Heart left ventricle (tissue), 16 donors: ENCODE measurements at places on chromosomes 3 and 15. TPM values are rescaled to one million over a fixed set of nuclear protein-coding genes. Genes with fewer than 3 reads are reported as not detected.

TMEM42 gene
- total RNA-seq = 13.0 TPM

DAZL gene
- total RNA-seq = not detected

GPR27 gene
- total RNA-seq = 6.7 TPM

CFAP91 gene
- total RNA-seq = 0.62 TPM

LRRC15 gene
- total RNA-seq = 0.12 TPM

CCR9 gene
- total RNA-seq = not detected

RTP4 gene
- total RNA-seq = 2.3 TPM

- no peaks in the 10 kb centered on the region for H3K4me1 ChIP-seq
- H3K4me3 ChIP-seq = no peak overlapping the region
- no peaks in the 10 kb centered on the region for H3K27me3 ChIP-seq
Observed at GRCh38 chr15:28914483-28915023, 28.8 kb downstream of the APBA2 start.

- no peaks in the 10 kb centered on the region for H3K27me3 ChIP-seq
- no peak overlapping the region for H3K4me3 ChIP-seq
- H3K27ac ChIP-seq = no peak overlapping the region
- H3K36me3 ChIP-seq = no peaks in the 10 kb centered on the region
- DNase-seq = no peak
Observed at GRCh38 chr3:104561324-104561723, 805.4 kb upstream of the ALCAM start.

- H3K27me3 ChIP-seq = no peaks in the 10 kb centered on the region
- DNase-seq = no peak
- H3K4me1 ChIP-seq = no peaks in the 10 kb centered on the region
Observed at GRCh38 chr3:76841747-76842146, 198.2 kb upstream of the ROBO2 start.

- no peaks in the 10 kb centered on the region for H3K27me3 ChIP-seq
- peak overlapping the region; percentile 86 for H3K4me3 ChIP-seq
- peak overlapping the region; percentile 99 for H3K27ac ChIP-seq
- no peak for DNase-seq
- H3K4me1 ChIP-seq = peaks cover 24% of the 10 kb centered on the region
Observed at GRCh38 chr3:170180079-170180907, 1.2 kb downstream of the PHC3 start.

DNA sequence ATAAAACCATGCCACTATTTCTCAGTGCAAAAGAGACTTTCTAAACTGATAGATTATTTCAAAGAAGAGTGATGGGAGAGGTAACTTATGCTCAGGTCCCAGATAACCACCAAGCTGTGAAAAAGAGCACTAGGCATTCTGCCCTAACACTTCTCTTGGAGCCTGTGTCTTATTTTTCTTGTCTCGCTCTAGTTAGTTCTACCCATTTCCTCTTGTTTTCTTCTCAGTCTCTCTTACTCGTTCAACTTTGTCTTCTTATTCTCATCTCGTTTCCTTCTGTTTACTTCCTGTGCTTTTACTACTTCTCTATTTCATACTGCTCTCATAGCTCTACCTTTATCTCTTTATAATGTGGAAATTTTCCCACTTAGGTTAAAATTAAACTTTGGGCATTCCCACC lies 91.8 kb upstream of the CGNL1 start:
- peaks cover 87% of the 10 kb centered on the region for H3K36me3 ChIP-seq
- H3K4me1 ChIP-seq = no peaks in the 10 kb centered on the region
- no peak for DNase-seq
- no peaks in the 10 kb centered on the region for H3K27me3 ChIP-seq
- no peak overlapping the region for H3K27ac ChIP-seq

DNA sequence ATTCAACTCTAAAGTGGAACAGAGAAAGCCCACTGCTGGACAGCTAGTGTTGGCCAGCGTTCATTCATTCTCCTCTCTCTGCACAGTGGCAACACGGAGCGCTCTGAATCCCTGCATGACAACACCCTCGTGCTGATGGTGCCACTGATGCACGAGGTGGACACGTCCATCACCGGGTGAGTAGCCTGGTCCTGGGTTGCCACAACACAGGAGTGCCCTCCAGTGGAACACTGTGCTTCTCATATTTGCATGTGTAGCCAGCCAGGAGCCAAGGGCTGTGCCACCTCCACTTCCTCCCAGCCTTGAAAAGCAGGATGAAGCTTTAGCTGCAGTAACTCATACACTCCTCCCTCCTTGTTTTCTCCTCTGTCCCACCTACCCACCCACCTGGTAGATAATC lies 120.0 kb upstream of the CTDSPL start:
- no peaks in the 10 kb centered on the region for H3K27me3 ChIP-seq
- H3K27ac ChIP-seq = peak overlapping the region; percentile 81
- peak; percentile 62 for DNase-seq
- H3K4me3 ChIP-seq = no peak overlapping the region
- H3K4me1 ChIP-seq = peaks cover 2% of the 10 kb centered on the region

DNA sequence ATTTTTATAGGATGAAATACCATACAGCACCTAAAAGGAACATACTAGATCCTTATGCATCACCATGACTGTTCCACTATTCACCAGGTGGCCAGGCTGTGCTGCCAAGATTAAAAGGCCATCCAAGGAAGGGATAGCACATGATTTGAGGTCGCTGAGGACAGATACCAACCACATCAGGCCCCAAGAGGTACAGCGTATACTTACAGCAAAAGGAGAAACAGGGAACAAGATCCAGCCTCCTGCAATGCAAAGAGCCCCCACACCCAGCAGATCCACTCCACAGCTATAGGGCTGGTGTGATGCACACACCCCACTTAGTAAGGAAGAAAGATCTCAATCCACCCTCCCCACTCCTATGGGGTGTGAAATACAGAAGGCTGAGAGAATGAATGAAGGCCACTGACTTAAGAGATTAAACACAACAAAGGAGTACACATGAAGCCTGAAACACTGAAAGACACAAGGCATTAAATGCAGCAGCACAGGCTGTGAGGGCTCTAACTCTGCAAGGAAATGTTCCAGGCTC lies 32.0 kb upstream of the ZNF445 start:
- H3K27me3 ChIP-seq = no peaks in the 10 kb centered on the region
- no peaks in the 10 kb centered on the region for H3K4me1 ChIP-seq
- peak overlapping the region; percentile 99 for H3K4me3 ChIP-seq
- peak overlapping the region; percentile 88 for H3K27ac ChIP-seq

GRCh38 chr3:67489816-67490215 lies 164.6 kb downstream of the SUCLG2 start:
- no peaks in the 10 kb centered on the region for H3K27me3 ChIP-seq
- H3K4me1 ChIP-seq = no peaks in the 10 kb centered on the region
- peaks cover 12% of the 10 kb centered on the region for H3K36me3 ChIP-seq
- DNase-seq = no peak
